SK-MEL-5 (cell line): ENCODE measurements at places on chromosomes 3 and 15. TPM values are rescaled to one million over a fixed set of nuclear protein-coding genes. Genes with fewer than 3 reads are reported as not detected.

- DNase-seq: no peak
These were observed 3.3 kb upstream of the ISLR start for GRCh38 chr15:74170071-74170844.

DNA sequence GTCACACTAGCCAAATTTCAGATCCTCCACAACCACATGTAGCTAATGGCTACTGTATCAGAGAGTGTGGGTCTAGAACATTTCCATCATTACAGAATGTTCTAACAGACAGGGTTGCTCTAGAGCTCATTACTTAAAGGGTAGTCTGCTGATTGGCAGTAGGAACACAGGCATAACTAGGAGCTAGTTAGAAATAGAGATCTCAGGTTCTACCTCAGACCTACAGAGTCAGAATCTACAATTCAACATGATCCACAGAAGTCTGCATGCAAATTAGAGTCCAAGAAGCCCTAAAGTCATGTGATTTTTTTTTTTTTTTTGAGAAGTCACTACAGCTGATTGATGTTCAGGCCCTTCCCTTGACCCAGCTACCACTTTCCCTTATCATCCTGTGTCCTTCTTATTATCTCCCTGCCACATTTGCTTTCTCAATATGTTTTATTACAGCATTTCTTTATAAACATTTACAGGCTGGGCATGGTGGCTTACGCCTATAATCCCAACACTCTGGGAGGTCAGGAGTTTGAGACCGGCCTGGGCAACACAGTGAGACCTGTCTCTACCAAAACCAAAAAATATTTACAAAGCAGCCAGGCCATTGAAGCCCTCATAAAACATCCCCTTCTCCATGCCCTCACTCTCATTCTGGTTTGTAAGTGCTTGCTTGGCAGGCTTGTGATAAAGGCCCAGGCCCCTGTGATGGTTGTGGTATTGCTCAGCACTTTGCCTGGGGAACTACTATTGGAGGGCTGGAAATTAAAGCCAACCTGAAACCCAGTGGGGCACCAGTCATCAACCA, 3.8 kb upstream of the ABHD5 start:
- no peak for DNase-seq

GRCh38 chr15:101431748-101432147, 57.8 kb downstream of the PCSK6 start:
- DNase-seq: no peak

DNA sequence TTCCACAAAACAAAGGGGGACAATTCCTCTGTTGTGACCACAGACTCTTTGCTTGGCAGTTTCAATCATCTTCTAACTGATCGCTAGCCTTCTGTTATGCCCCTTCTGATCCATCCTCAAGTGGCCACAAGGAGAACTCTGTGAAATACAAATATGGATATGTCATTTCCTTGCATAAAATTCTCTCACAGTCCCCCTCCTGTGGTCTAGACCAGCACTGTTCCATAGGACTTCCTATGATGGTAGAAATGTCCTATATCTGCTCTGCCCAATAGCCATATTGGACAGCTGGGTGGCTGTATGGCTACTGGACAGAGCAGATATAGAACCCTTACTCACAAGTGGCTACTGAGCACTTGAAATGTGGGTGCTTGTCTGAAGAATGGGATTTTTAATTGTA, 25.9 kb upstream of the SNRK start:
- DNase-seq: peak; percentile 55

DNA sequence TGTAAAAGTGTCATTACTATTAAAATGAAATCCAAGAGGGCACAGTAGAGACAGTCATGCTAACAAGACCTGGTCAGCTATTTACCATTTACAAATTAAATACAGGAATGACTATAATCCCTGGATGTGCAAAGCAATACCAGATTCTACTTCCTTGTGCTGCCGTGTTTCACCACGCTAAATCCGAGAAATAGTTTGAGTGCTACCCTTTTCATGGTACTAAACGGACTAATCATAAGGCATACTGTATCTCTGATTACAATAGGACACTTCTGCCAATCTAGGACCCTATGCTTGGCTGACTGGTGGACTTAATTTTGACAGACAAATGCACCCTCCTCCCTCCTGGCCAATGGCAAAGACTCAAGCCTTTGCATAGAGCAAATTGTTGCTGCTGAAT, 63.0 kb upstream of the NR2F2 start:
- DNase-seq: no peak

DNA sequence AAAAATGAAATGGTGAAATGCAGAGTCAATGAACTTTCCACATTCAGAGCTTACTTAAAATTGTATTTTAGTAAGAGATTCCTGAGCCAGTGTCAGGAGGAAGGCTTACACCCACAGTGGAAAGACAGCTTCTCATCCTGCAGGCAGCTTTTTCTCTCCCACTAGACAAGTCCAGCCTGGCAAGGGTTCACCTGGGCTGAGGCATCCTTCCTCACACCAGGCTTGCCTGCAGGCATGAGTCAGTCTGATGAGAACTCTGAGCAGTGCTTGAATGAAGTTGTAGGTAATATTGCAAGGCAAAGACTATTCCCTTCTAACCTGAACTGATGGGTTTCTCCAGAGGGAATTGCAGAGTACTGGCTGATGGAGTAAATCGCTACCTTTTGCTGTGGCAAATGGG, 3.1 kb downstream of the CCR4 start:
- DNase-seq: no peak

The ZDHHC3 gene
- total RNA-seq: 46.2 and 55.0 TPM in 2 replicates

The SLC22A13 gene
- total RNA-seq: 0.34 TPM in 1 of 2 replicates, not detected in the other
